ENCODE measurements at places on chromosomes 3 and 15.

DNA sequence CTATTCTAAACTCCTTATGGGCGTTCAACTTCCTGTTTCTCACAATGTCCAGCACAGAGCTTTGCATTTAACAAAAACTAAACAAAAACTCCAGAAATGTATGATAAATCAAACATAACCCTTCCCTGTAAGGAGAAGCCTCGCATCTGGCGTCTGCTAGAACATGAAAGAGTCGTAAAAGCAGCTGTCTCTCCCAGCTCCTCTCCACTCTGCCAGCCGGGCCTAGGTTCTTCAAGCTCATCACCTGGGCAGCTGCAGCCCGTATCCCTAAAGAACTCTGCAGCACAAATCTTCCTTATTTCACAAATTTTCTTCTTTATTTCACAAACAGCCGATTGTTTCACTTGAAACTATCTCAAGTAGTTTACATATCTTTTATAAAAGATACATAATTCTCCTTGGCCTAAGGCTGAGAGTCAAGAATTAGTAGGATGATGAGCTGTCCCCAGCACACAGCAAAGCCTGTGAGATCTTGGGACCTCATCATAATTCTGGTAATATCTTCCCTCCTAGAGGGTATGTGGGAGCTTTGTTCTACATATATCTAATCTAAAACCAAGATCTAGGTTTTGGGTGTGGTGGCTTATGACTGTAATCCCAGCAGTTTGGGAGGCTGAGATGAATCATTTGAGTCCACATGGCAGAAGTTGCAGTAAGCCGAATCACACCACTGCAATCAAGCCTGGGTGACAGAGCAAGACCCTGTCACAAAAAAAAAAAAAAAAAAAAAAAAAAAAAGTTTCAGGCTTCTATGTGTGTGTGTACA lies 35.3 kb downstream of the ANXA2 start:
- DNase-seq = no peak

DNA sequence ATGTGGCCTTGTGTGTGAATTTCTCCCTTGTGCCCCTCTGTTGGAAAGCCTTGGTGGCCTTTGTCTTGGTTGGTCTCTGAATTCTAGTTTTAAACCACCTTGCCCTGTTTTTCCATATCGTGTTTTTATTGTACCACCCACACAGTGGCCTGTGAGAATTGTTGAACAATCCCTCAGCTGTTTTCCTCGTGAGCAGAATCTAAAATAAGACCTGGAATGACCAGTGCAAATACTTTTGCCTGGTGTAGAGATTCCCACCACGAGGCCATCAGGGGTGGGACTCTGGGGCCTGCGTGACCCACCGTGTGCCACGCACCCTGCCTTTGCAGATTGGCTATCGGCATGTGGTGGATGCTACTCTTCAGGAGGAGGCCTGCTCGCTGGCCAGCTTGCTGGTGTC lies 19.0 kb upstream of the CLEC3B start:
- DNase-seq = no peak

- DNase-seq = no peak
Observed at GRCh38 chr15:28981351-28981720, 95.6 kb downstream of the APBA2 start.

- no peak for DNase-seq
Observed at GRCh38 chr15:54082836-54083492, 104.7 kb downstream of the UNC13C start.

- DNase-seq = no peak
Observed at GRCh38 chr15:61499376-61499775, 270.3 kb upstream of the RORA start.

GRCh38 chr3:52373676-52374075 lies 57.6 kb downstream of the DNAH1 start:
- no peak for DNase-seq

- DNase-seq = no peak
Observed at GRCh38 chr3:70245746-70246525, 66.5 kb downstream of the MDFIC2 start.

- no peak for DNase-seq
Observed at GRCh38 chr15:60508442-60508841, 29.5 kb upstream of the ICE2 start.

DNA sequence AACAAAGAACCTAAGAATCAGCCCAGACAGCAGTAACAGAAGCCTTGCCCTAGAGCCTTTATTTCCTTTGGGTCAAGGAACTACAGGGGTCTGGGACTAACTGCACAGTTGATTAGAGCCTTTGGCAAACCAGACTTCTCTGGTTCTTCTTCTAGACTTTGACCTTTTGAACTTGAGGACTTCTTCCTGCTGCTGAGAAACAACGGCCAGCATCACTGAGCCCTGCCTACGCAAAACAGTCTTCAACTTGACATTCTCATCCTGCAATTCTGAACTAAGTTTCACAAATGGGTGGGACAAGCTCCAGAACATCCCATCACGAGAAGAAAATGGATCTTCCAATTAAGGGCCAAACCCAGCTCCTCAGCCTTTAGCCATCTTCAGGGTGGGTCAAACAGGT lies 31.4 kb downstream of the CMTM6 start:
- no peak for DNase-seq

- DNase-seq = no peak
Observed at GRCh38 chr15:29091666-29092065, 178.0 kb downstream of the NSMCE3 start.

- DNase-seq = no peak
Observed at GRCh38 chr3:122405015-122405414, 10.8 kb downstream of the WDR5B start.

GRCh38 chr15:85757073-85757938 lies 37.4 kb downstream of the KLHL25 start:
- no peak for DNase-seq

DNA sequence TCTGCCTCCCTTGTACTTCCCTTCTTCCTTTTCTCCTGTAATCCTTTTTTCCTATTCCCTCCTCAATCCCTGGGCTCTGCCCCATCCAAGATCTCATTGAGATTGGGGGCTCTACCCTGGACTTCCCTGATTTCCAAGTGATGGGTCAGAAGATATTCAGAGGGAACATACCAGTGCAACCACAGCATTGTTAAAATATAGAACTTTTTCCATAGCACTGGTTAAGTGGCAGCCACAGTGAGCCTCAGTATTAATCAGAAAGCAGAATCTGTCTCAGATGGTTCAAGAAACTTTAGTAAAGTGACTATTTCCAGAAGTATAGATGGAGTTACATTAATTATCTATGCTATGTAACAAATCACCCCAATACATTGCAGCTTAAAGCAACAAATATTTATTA lies 18.7 kb upstream of the SCN10A start:
- DNase-seq = no peak

- no peak for DNase-seq
Observed at GRCh38 chr3:42504334-42505127, 2.1 kb downstream of the VIPR1 start.

GRCh38 chr15:75049392-75049791 lies 26.0 kb downstream of the PPCDC start:
- no peak for DNase-seq

DNA sequence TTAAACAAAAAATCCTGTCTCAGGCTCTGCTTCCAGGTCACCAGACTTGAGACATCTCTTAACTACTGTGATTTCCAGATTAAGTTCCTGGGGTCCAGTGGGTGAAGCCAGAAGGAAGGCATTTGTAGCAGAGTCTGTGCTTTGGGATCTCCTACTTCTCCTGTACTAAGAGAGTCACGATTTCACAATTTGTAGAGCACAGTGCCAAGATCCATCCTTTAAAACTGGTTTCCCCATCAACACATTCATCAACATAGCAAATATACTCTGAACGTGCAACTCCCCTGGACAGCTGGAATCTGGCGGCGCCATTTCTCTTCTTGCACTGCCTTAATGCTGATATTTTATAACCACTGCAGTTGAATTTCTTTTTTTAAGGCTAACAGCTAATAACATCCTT lies 33.2 kb downstream of the CDCP1 start:
- no peak for DNase-seq

- no peak for DNase-seq
Observed at GRCh38 chr15:48675436-48675835, 29.9 kb upstream of the FBN1 start.

DNA sequence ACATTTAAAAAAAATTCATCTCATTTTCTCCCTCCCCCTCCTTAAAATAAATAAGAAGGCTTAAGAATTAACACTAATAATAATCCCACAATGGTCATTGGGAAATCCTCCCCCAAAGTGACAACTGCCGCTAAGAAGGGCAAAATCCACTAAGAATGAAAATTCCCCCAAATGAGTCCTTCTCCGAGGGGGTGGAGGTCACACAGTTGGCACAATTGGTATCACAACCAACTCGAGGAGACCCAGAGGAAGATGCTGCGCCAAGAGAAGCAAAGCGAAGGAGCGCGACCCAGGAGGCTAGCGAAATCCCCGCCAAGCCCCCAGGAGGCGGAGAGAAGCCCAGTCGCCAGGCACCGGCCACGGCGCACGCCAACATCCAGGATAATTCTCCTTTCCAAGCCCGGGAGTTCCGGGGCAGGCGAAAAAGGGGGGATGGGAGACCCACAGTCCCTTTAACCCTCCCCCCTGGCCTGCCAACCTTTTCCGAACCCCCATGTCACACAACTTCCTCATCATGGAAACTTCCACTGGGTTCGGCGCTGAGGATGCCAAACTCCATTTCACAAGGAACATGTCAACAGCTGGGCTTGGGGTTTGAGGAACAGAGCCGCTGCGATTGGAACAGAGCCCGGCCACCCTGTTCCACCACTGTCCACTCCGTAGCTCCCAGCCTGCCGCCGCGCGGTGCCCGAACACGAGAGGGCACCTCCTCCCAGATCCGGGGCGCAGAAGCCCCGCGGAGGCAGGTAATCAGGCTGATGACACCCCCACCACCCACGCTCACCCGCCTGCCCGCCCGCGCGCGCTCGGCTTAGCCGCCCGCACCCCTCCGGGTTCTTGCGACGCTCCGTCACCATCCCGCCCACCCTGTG lies 668 bp downstream of the THRB start:
- no peak for DNase-seq

- no peak for DNase-seq
Observed at GRCh38 chr3:53168175-53168923, 7.3 kb downstream of the PRKCD start.

- DNase-seq = no peak
Observed at GRCh38 chr3:177811112-177811511, 613.8 kb upstream of the TBL1XR1 start.

DNA sequence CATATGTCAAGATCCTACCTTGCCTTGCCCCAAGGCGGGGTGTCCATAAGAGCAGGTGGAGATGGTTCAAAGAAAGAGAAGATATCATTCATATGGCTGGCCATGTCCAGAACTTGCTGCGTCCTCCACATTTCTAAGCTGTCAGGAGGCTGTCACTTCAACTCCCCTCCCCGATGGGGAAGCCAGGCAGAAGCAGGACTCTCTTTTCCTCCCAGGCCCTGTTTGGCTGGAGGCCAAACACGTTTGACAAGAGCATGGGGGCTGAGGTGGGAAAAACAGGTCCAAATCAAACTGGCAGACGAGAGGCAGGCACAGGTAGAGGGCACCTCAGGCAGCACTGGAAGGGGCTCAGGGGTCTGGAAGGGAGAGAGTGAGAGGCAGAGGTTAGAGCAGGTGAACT lies 37.7 kb downstream of the MESD start:
- DNase-seq = no peak

DNA sequence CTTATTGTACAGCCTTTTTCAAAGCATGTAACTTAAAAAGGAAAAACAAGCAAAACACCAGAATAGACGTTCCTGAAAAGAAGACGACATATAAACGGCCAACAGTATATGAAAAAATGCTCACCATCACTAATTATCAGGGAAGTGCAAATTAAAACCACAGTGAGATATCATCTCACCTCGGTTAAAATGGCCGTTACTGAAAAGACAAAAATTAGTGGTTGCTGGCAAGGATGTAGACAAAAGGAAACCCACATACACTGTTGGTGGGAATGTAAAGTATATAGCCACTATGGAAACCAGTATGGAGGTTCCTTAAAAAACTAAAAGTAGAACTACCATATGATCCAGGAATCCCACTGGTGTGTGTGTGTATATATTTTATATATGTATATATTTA lies 64.5 kb upstream of the MLF1 start:
- DNase-seq = no peak

- DNase-seq = no peak
Observed at GRCh38 chr3:47685037-47685436, 96.7 kb downstream of the SMARCC1 start.

DNA sequence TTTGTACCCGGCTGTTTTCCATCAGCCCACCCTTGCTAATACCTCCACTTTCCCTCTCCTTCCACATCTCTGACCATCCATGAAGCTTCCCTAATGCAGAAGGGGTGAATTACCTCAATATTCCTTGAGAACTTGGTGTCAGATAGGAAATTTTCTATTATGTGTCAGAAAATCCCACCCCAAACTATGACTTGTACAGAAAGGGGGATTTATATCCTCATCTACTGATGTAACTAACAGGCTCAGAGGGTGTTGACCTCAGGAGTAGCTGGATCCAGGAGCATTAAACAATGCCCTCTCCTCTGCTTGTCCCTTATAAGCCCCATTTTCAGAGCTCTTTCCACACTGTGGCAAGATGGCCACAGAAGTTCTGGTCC lies 242.8 kb upstream of the TLE3 start:
- no peak for DNase-seq

- DNase-seq = no peak
Observed at GRCh38 chr3:147471741-147472140, 62.6 kb downstream of the ZIC1 start.

- no peak for DNase-seq
Observed at GRCh38 chr3:28916713-28917499, 364.0 kb upstream of the RBMS3 start.

GRCh38 chr15:72554471-72555425 lies 80.6 kb downstream of the ARIH1 start:
- DNase-seq = peak; percentile 3

- no peak for DNase-seq
Observed at GRCh38 chr3:151816091-151816604, 2.2 kb downstream of the AADAC start.

DNA sequence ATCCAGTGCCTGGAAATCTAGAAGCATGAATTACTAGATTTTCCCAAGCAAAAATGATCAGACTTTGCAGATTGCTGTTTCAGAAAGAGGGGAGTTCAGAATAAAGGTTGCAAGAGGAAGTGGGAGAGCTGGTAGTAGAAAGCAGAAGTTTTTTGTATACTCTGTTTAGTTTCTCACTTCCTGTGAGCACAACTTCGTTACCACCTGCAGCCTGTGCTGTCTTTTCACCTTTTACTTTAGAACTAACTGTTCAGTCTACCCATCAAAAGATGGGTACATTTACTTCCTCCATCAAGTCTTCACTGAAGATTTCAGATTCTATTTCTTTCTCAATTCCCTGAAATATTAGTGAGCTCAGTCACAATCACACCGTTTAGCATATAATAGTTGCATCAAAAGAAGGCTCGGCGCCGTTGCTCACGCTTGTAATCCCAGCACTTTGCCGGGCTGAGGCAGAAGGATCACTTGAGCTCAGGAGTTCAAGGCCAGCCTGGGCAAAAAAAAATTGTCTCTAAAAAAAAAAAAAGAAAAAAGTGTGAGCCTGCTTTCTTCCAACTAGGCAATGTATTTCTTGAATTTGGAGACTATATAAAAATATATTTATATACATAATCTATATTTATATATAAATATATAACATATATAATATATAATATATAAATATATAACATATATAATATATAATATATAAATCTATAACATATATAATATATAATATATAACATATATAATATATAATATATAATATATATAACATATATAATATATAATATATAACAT lies 1.8 kb upstream of the CEP97 start:
- no peak for DNase-seq

- DNase-seq = no peak
Observed at GRCh38 chr3:25863416-25863959, 73.6 kb downstream of the OXSM start.
